ENCODE measurements at places on chromosomes 1 and 21.

- H3K36me3 ChIP-seq = no peaks in the 10 kb centered on the region
- no peak overlapping the region for H3K27ac ChIP-seq
- no peaks in the 10 kb centered on the region for H3K4me1 ChIP-seq
- no peak overlapping the region for H3K4me3 ChIP-seq
- DNase-seq = no peak
Measured at GRCh38 chr1:213393860-213394259, 342.8 kb downstream of the RPS6KC1 start.

- no peaks in the 10 kb centered on the region for H3K36me3 ChIP-seq
- no peaks in the 10 kb centered on the region for H3K27me3 ChIP-seq
- DNase-seq = no peak
- H3K27ac ChIP-seq = peak overlapping the region; percentile 26
- peaks cover 4% of the 10 kb centered on the region for H3K4me1 ChIP-seq
Measured at GRCh38 chr1:222892137-222892769, 77.4 kb downstream of the DISP1 start.

- H3K36me3 ChIP-seq = no peaks in the 10 kb centered on the region
- H3K27ac ChIP-seq = no peak overlapping the region
- H3K4me3 ChIP-seq = no peak overlapping the region
- no peak for DNase-seq
- no peaks in the 10 kb centered on the region for H3K27me3 ChIP-seq
Measured at GRCh38 chr1:203051841-203052324, 25.6 kb downstream of the PPFIA4 start.

DNA sequence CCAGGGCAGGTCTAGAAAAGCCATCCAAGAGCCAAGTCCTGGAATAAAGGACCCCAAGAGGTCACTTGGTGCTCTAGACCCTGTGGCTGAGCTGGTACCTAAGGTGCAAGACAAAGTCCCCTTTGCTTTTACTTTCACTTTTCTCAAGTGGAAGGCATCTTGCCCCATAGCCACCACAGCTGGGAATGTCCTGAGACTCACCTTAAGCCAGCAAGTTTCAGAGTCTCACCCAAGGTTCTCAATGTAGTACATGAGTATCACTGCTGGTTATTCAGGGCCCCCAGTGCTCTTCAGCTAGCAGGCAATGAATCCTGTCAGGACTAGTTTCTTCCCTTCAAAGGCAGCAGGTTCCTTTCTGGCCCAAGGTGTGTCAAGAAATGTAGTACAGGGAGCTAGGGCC, 67.5 kb downstream of the UROD start:
- no peak for DNase-seq
- no peaks in the 10 kb centered on the region for H3K4me1 ChIP-seq
- H3K36me3 ChIP-seq = no peaks in the 10 kb centered on the region
- no peak overlapping the region for H3K27ac ChIP-seq

DNA sequence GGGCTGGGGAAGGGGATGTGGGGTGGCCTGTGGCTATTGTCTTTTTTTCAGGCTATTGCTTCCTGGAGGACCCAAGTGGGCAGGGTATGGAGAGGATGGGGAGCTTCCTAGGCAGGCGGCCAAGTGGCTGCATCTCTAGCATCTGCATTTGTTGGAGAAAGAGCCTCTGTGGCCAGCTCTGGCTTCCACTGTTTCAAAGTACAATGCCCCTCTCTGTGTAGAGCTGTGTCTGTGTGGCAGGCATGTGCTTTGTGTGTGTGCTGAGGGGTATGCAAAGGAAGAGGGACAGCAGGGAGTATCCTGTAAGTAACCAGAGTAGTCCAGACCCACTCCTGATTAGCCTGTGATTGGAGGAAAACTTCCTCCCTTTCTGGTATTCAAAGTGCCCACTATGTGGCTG, 40.6 kb downstream of the KCNA2 start:
- no peak overlapping the region for H3K27ac ChIP-seq
- no peak for DNase-seq

DNA sequence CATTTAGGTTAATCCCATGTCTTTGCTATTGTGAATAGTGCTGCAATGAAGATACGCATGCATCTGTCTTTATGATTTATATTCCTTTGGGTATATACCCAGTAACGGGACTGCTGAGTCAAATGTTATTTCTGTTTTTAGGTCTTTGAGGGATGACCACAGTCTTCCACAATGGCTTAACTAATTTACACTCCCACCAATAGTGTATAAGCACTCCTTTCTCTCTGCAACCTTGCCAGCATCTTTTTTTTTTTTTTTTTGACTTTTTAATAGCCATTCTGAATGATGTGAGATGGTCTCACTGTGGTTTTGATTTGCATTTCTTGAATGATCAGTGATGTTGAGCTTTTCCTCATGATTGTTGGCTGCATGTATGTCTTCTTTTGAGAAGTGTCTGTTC, 33.5 kb downstream of the ASH1L start:
- H3K36me3 ChIP-seq = no peaks in the 10 kb centered on the region
- H3K4me1 ChIP-seq = peaks cover 8% of the 10 kb centered on the region
- DNase-seq = no peak
- H3K4me3 ChIP-seq = no peak overlapping the region
- no peaks in the 10 kb centered on the region for H3K27me3 ChIP-seq

DNA sequence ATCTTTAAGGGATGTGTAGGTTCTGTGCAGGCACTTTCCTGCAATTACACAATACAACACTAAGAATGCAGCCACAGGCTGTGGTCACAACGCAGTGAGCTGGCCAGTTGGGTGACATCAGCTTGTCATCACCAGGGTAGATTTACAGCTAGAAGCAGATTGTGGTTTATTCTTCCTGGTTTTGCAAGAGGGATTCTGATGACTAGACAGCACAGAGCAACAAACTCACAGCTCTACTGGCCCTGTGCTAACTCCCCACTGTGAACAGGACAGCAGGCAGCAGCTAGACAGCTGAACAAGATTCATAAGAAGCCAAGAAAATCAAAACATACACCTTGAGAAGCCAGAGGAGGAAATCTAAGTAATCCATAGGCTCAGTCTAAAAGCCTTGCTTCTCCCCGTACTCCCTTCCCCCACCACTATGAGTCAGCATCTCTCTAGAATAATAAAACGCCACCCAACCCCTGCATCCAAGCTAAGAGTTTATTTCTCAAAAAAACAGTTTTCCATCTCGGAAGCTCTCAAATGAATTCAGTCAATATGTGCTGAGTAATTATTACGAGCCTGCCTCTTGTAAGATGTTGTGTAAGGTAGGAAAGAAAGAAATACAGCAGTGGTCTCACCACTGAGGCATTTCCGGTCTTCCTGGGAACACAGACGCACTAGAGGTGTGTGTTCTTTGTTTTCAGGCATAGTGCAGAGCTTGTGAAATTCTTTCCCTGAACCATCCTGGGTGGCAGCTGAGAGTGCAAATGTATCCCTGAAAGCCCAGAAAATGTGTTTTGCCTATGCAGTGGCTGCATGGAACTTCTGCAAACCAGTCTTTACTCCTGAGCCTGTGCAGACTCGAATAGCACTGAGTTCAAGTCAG, 162.8 kb downstream of the NTPCR start:
- peak; percentile 46 for DNase-seq
- H3K27me3 ChIP-seq = no peaks in the 10 kb centered on the region

GRCh38 chr1:236553370-236553769, 29.6 kb downstream of the LGALS8 start:
- H3K27me3 ChIP-seq = no peaks in the 10 kb centered on the region
- H3K27ac ChIP-seq = no peak overlapping the region
- no peaks in the 10 kb centered on the region for H3K4me1 ChIP-seq
- H3K36me3 ChIP-seq = no peaks in the 10 kb centered on the region

DNA sequence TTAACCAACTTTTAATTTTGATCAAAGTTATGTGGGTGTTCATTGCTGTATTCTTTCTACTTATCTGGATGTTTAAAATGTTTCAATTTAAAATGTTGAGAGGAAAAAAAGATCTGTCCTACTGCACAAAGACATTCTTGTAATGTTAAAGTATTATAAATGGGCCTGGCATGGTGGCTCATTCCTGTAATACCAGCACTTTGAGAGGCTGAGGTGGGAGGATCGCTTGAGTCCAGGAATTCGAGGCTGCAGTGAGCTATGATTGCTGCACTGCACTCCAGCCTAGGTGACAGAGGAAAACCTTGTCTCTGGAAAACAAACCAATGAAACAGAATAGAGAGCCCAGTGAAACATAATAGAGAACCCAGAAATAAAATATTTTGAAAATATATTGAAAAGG, 65.5 kb upstream of the LRRC8B start:
- H3K4me3 ChIP-seq = no peak overlapping the region
- H3K27me3 ChIP-seq = no peaks in the 10 kb centered on the region
- no peaks in the 10 kb centered on the region for H3K4me1 ChIP-seq
- H3K27ac ChIP-seq = no peak overlapping the region
- DNase-seq = no peak
- H3K36me3 ChIP-seq = no peaks in the 10 kb centered on the region

- H3K27ac ChIP-seq = no peak overlapping the region
- no peak for DNase-seq
- H3K4me3 ChIP-seq = no peak overlapping the region
- H3K4me1 ChIP-seq = no peaks in the 10 kb centered on the region
- no peaks in the 10 kb centered on the region for H3K27me3 ChIP-seq
Measured at GRCh38 chr21:46189213-46189958, 5.1 kb upstream of the SPATC1L start.
